ENCODE measurements at places on chromosomes 5 and 9.
A peak's percentile ranks its signal among the peaks of the same experiment; 100 is the strongest.

GRCh38 chr5:143033535-143034250 lies 263.5 kb downstream of the ARHGAP26 start:
- no peak for DNase-seq

GRCh38 chr9:70924380-70924779 lies 197.0 kb downstream of the TRPM3 start:
- no peak for DNase-seq

DNA sequence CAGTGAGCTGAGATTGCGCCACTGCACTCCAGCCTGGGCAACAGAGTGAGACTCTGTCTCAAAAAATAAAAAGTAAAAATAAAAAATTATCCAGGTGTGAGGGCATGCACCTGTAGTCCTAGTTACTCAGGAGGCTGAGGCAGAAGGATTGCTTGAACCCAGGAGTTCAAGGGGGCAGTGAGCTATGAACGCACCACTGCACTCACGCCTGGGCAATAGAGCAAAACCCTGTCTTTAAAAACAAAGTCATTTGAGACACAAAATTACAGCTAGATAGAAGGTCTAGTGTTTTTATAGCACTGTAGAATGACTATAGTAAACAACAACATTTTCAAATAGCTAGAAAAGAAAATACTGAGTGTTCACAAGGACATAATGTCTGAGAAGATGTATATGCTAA lies 16.4 kb downstream of the IL4 start:
- DNase-seq: no peak

GRCh38 chr5:138843316-138844124 lies 31.6 kb downstream of the LRRTM2 start:
- DNase-seq: no peak

GRCh38 chr5:73395256-73395655 lies 53.3 kb downstream of the FOXD1 start:
- DNase-seq: no peak

DNA sequence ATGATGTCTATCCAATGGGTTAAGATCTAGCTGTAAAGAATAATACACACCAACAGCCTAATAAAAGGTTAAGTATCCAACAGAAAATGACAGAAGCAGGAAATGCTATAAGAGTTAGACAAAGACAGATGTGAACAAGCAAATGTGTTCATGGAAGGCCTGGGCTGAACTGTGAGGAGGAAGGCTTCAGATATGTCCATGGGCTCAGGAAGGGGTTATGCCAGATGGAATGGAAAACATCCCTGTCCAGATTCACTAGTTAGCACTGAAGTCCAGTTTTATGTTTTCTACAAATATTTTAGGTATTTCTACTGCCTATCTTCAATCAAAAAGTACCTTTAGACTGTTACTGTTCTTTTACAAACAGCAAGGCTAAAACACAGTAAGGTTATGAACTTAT lies 27.1 kb downstream of the ERAP1 start:
- DNase-seq: no peak

DNA sequence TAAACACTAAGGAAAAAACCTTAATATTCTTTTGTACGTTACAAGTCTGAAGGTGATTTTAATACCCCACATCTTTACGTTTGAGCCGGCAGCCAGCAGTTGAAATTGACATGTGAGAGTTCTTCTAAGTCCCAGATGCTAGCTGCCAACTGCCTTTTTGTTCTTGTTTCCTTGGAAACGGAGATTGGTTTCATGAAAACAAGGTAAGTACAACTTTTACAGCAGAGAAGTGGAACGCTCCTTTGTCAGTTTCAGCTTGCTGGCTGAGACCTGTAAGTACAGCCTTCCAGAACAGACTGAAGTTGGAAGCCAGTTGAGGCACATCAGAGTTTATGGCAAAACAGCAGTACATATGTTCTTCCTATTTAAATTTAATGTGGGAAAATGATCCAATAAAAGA lies 1018.4 kb upstream of the ARRDC3 start:
- DNase-seq: no peak

DNA sequence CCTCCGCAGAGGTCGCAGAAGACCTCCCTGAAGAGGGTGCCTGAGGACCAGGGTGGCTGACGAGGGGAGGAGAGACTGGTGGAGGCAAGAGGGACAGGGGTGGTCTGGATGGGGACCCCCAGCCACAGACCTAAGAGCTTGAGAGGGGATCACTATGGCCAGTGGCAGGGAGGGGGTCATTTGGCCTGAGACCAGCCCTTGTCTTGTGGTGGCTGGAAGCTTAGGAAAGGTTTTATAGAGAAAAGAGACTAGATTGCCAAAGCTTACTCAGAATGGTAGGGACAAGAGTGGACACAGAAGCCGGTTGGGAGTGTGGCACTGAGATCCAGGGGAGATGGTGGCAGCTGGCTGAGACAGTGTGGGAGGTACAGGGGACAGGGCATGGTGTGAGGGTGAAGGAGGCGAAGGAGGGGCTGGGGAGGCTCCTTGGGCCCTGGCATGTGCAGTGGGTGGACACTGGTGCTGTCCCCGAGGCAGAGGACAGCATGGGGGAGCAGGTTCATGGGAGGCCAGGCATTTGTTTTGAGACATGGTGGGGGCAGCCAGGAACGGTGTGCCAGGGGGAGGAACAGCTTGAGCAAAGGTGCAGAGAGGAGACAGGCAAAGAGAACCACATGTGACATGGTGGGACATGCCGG lies 123.0 kb downstream of the C9orf50 start:
- DNase-seq: no peak

- no peak for DNase-seq
These were observed 8.9 kb upstream of the NREP start for GRCh38 chr5:111765613-111766571.

GRCh38 chr9:127402401-127403090 lies 5.6 kb downstream of the SLC2A8 start:
- no peak for DNase-seq

GRCh38 chr5:138946241-138946623 lies 71.1 kb upstream of the LRRTM2 start:
- no peak for DNase-seq

DNA sequence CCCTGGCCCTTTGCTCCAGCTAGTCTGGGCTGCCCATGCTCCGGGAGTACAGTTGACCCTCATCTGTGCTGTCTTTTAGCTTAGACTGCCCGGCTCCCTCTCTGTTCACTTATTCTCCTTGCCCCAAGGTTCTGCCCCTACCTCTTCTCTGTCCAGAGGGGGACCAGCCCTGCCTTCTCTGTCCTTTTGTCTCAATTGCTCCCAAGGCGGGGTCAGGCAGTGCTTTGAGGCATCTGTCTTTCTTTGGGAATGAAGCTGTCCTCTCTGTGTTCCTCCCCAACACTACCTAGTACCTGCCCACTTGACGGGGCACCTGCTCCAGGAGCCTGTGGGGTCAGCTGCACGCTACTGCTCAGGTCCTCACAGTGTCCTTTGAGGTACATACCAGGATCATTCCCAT lies 59.3 kb downstream of the PSD2 start:
- no peak for DNase-seq

DNA sequence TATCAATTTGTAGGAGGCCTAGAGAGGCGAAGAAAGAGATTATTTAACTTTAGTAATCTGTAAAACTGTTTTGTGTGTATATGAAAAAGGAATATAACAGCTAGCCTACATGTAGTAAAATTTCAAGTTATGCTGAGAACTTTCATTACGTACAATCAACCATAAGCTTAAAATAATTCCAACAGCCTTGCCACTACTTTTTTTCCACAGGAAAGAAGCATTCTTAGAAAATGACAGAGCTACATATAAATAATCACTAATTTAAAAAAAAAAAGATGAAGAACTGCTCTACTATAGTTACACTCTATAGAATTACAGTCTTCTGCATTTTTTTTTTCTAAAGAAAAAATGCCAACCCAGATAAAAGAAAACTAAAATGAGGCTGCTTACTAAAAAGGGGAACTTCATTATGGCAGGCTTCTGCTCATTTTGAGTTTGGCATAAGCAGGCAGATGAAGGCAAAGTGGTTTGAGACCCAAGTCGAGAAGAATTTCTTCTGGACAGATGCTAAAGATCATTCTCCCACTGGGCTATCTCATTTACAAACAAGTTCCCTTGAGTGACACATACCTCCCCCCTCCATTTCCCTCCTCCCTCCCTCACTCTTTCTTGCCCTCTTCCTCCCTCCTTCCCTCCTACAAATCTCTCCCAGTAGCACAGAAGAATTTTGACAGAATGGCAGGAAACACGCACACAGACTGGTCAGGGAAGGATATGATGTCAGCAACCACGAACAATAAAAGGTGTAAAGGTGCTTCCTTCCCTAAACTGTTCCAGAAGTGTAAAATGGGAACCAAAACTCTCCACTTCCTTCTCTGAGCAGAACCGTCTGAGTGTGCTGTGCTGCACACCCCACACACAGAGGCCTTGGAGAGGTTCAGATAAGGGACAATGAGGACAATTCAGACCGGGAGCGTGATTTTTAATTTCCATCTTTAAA lies 56.1 kb downstream of the MEF2C start:
- DNase-seq: no peak

DNA sequence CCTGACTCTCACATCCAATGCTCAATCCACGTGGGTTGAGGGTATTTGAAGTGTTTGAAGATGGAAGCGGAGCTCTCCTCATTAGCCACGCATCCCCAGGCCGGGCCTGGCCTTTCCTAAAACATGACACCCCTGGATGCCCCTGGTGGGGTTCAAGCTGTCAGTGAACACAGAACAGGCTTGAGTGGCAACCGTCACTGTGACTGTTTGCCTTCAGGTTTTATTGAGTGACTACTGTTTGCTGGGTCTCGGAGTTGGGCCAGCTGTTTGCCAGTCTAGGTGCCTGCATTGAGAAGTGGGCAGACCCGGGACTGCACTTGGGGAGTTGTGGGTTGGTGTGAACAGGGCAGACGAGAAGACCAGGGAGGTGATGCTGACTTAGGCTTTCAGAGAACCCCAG lies 7.8 kb upstream of the OLFM1 start:
- DNase-seq: no peak

GRCh38 chr5:122727112-122727541 lies 47.8 kb upstream of the SNX2 start:
- no peak for DNase-seq

DNA sequence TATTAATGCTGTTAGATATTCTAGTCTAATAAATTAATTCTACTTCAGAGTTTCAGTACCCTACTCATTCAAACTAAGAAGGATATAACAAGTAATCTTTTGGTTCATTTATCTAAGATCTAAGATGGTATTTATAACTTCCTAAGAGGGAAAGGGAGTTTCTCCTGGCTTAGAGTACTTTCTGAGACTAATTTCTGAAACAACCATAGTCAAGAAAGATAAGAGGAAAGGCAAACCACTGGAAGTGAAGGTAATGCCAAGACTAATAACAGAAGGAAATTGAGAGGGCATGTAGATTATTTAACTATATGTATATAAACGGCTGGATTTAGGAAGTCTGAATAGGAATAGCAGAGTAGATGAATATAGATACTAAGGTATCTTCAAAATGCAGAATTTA lies 112.4 kb upstream of the ACOT12 start:
- no peak for DNase-seq

DNA sequence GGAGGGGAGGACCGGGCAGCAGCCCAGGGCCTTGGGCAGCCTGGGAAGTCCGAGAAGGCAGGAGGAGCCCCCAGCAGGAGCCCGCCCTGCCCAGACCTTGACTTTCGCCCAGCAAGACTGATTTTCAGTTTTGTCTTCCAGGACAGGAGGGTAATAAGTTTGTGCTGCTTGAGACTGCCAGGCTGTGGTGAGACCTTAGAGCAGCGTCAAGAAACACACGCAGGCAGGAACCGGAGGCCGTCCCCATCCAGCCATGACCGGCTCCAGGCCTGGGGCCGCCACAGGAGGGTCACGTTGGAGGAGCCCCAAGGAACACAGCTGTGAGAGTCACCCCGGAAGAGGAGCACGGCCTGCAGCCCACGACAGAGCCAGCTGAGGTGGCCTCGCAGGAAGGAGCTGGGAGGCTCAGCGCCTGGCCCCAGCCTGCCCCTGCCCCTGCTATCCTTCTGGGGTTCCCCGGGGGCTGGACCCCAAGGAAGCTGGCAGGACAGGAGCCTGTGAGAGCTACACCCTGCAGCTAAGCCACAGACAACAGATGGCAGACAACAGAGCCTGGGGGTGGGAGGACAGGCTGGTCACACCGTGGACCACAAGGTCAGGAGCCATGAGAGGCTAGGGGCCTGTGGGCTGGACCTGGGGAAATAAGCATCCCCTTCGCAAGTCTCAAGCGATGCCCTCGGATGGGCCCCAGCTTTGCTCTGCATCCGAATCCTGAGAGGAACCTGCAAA lies 126.0 kb upstream of the FAM120A start:
- no peak for DNase-seq

DNA sequence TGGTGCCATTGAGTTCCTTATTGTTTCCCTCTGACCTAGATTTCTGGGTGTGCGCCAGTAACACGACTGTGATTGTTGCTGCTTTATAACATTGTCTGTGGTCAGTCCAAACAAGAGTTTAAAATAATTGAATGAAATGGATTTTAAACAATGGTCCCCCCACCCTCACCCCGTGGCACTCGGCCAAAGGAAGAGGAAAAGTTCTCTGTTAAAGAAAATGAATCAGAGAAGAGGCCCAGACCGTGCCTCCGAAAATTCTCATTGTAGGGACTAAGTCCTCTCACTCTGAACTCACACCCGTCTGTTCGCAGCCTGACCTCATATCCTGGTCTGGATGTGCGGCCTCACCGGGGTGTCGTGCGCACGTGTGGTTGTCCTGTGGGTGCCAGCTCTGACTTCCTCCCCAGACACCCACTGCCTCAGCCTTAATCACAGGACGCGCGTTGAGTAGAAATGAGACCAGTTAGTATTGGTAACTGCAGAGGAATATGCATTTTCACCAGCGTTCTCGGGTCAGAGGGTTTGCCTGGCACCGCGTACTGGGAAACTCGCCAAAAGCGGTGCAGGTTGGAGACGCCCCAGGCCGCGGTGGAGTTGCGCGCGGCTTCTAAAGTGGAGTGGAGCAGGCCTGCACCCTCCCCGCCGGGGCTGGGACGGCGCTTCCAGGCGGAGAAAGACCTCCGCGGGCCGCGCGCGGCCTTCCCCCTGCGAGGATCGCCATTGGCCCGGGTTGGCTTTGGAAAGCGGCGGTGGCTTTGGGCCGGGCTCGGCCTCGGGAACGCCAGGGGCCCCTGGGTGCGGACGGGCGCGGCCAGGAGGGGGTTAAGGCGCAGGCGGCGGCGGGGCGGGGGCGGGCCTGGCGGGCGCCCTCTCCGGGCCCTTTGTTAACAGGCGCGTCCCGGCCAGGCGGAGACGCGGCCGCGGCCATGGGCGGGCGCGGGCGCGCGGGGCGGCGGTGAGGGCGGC lies at the start of gene ABL1:
TSS of gene ABL1 (plus strand) at position 884 of the 966 bp plus-strand sequence. CDS start 193 bp downstream, outside the sequence.
- DNase-seq: peak; percentile 35

DNA sequence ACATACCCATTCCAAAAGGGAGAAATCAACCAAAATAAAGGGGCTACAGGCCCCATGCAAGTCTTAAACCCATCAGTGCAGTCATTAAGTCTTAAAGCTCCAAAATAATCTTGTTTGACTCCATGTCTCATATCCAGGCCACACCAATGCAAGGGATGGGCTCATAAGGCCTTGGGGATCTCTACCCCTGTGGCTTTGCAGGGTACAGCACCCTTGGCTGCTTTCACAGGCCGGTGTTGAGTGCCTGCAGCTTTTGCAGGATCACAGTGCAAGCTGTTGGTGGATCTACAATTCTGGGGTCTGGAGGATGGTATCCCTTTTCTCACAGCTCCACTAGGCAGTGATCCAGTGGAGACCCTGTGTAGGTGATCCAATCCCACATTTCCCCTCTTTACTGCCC lies 5.0 kb upstream of the SPINK14 start:
- no peak for DNase-seq

- DNase-seq: no peak
These were observed 78.3 kb upstream of the ZNF608 start for GRCh38 chr5:124824637-124825158.

GRCh38 chr9:8904771-8905515 lies 1105.4 kb upstream of the DMAC1 start:
- DNase-seq: no peak

- no peak for DNase-seq
These were observed 789 bp downstream of the DOK3 start for GRCh38 chr5:177508837-177509236.

GRCh38 chr5:115947260-115947659 lies 15.0 kb upstream of the LVRN start:
- no peak for DNase-seq

Data from activated naive CD4-positive, alpha-beta T cell (primary cell).